Activated naive CD4-positive, alpha-beta T cell treated with anti-CD3 and anti-CD28 coated beads, Interleukin-2, amount 10 ng/mL, durations not matched to agents 7 days and 5 days (primary cell): ENCODE measurements at places on chromosomes 12 and 14.
A peak's percentile ranks its signal among the peaks of the same experiment; 100 is the strongest.

GRCh38 chr12:99746538-99746937, 99.0 kb downstream of the GARIN6 start:
- H3K27ac ChIP-seq: no peak overlapping the region
- H3K4me3 ChIP-seq: no peak overlapping the region
- no peaks in the 10 kb centered on the region for H3K4me1 ChIP-seq

DNA sequence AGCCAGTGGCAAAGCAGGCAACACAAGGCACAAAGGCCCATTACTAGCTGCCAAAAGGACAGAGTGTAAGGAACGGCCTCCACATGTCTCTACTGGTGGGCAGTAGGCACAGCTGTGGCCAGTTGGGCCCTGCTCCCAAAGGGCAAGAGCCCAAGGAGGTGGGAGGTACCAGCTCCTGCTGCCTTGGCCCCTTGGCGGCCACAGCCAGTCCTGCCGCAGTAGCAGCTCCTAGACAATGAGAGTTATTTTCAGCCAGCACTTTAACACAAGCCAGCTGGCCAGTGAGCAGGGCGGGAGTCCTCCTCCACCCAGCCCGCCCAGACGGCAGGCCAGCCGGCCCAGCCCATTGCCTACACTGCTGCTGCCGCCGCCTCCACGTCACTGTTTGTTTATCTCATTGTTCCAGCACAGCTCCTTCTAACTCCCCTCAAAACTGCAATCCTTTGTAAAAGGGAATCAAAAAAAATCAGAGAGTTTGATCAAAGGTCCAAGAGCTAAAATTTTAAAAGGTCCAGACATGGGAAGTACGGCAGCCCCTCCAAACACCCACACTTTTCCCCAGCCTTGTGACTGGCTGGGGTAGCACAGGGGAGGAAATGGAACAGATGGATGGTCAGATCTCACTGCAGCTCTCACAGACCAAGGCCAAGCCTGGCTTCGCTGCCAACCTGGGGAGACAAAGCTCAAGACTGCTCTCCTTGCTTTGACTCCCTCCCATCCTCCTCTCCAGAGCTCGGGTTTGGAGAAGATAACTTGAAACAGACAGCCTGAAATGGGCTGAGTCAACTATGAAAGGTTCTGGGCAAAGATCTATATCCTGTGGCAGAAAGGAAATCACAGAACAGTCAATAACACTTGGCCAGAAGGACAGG, 33.5 kb downstream of the FMNL3 start:
- H3K27ac ChIP-seq: peak overlapping the region; percentile 68
- H3K36me3 ChIP-seq: peaks cover 7% of the 10 kb centered on the region
- DNase-seq: no peak
- peaks cover 75% of the 10 kb centered on the region for H3K4me1 ChIP-seq
- H3K4me3 ChIP-seq: no peak overlapping the region

DNA sequence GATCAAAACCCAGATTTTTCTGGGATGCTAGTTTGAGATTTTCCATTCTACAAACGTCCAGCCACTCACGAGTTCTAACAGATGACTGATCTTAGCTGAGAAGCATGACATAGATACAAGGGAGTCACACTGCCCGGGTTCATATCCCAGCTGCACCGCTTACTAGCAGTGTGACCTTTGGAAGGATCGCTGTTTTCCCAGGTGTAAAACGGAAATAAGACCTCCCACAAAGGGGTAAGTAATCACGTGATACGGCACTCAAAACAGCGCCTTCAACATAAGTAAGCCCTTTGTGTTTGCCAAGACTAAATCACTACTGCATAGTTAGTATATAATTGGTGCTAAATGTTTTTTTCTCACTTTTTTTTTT, 624 bp upstream of the PWP1 start:
- peaks cover 15% of the 10 kb centered on the region for H3K27me3 ChIP-seq
- H3K4me3 ChIP-seq: peak overlapping the region; percentile 92
- H3K27ac ChIP-seq: peak overlapping the region; percentile 97

DNA sequence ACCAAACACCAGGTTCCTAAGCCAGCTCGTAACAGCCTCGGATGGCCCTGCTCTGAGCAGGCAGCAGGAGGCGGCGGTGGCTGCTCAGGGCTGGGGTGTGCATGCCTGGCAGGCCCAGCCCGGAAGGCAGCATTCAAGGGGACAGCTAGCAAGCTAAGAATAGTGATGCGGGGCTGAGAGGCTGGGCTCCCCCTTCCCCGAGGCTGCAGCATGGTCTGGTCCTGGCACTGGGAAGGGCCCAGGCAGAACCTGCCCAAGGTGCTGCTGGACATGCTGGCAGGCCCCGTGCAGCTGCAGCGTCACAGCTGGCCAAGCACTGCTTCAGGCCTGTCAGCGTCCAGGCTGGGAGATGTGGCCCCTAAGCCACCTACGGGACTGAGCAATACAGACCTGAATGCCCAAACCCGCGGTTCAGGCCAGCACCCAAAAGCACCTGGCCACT, 26.4 kb upstream of the NUDT14 start:
- peaks cover 14% of the 10 kb centered on the region for H3K27me3 ChIP-seq
- peaks cover 2% of the 10 kb centered on the region for H3K36me3 ChIP-seq
- peaks cover 10% of the 10 kb centered on the region for H3K4me1 ChIP-seq
- H3K27ac ChIP-seq: no peak overlapping the region
- no peak overlapping the region for H3K4me3 ChIP-seq
- DNase-seq: no peak

- peaks cover 57% of the 10 kb centered on the region for H3K27me3 ChIP-seq
- H3K36me3 ChIP-seq: no peaks in the 10 kb centered on the region
- H3K4me3 ChIP-seq: no peak overlapping the region
Measured at GRCh38 chr12:1645819-1646218, 16.8 kb downstream of the WNT5B start.

DNA sequence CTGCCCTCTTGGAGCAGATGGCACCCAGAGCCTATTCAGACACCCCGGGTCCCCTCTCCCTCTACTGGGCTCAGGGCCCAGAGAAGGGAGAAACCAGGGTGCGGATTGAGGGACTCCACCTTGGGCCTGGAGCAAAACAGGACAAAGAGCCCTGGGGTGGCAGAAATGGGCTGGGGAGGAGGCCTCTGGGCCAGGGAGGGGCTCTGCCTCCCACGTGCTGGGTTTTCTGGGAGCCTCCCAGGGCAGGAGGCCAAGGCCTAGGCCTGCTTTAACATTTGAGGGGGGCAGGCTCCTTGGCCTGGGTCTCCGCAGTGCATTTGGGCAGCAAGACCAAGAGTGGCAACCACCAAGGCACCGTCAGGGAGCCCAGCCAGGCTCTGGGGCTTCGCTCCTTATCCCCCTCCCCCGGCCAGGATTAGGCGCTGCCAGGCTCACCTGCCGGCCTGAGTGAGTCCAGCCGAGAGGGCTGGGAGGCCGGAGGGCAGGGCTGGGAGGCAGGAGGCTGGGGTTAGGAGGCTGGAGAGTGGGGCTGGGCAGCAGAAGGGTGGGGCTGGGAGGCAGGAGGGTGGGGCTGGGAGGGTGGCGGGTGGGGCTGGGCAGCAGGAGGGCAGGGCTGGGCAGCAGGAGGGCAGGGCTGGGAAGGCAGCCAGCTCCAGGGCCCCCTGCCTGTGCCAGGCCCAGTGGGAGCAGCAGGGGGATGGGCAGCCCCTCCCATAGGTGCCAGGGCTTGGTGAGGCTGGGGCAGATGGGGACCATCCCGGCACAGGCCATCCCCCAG, 101.8 kb upstream of the EIF5 start:
- no peak overlapping the region for H3K27ac ChIP-seq
- H3K27me3 ChIP-seq: peaks cover 10% of the 10 kb centered on the region
- DNase-seq: no peak
- no peak overlapping the region for H3K4me3 ChIP-seq
- no peaks in the 10 kb centered on the region for H3K36me3 ChIP-seq

GRCh38 chr12:87185367-87185766, 843.8 kb downstream of the C12orf50 start:
- H3K27me3 ChIP-seq: no peaks in the 10 kb centered on the region
- H3K36me3 ChIP-seq: no peaks in the 10 kb centered on the region
- no peak for DNase-seq
- no peak overlapping the region for H3K4me3 ChIP-seq
- no peak overlapping the region for H3K27ac ChIP-seq

GRCh38 chr12:26704684-26705460, 128.1 kb downstream of the ITPR2 start:
- H3K27ac ChIP-seq: no peak overlapping the region
- peaks cover 9% of the 10 kb centered on the region for H3K36me3 ChIP-seq
- no peaks in the 10 kb centered on the region for H3K27me3 ChIP-seq
- H3K4me3 ChIP-seq: no peak overlapping the region
- no peaks in the 10 kb centered on the region for H3K4me1 ChIP-seq
- no peak for DNase-seq

DNA sequence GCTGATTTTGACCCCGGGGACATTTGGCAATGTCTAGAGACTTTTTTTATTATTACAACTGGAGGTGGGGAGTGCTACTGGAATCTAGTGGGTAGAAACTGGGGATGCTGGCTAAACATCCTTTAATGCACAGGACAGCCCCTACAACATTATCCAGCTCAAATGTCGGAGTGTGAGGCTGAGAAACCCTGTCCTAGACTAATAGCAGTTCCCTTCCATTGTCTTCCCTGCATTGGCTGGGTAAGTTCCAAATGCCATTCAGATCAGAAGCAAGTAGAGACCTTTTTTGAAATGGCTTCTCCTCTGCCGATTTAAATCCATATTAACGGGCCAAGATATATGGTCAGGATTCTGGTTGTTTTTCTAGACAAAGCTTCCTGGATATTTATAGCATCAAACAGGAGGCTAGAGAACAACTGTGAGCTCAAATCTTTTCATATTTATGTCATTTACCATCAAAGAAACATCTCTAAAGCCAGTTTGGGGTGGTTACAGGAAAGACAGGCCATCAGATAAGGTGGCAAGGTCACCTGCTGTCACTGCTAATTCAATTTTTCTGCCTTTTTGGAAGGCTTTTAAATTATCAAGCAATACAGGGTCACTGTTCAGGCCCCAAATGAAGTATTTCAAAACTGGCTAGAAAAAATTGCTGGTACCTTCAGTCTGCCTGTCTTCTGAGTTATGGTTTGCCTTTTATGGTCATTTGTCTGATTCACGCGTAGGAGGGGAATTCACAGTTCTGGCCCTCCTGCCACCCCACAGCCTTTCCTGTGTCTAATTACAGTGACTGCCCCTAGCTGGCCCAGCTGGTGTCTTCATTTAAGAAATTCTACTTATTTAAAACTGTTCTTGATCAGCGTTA, 20.1 kb upstream of the AKAP5 start:
- H3K4me3 ChIP-seq: no peak overlapping the region
- H3K27me3 ChIP-seq: no peaks in the 10 kb centered on the region
- peak overlapping the region; percentile 70 for H3K27ac ChIP-seq
- H3K36me3 ChIP-seq: peaks cover 42% of the 10 kb centered on the region
- peaks cover 23% of the 10 kb centered on the region for H3K4me1 ChIP-seq

GRCh38 chr12:54338698-54339296, 13.9 kb downstream of the COPZ1 start:
- no peak overlapping the region for H3K4me3 ChIP-seq
- H3K27me3 ChIP-seq: no peaks in the 10 kb centered on the region
- H3K27ac ChIP-seq: no peak overlapping the region
- no peak for DNase-seq
